ENCODE measurements at places on chromosomes 4 and X.

DNA sequence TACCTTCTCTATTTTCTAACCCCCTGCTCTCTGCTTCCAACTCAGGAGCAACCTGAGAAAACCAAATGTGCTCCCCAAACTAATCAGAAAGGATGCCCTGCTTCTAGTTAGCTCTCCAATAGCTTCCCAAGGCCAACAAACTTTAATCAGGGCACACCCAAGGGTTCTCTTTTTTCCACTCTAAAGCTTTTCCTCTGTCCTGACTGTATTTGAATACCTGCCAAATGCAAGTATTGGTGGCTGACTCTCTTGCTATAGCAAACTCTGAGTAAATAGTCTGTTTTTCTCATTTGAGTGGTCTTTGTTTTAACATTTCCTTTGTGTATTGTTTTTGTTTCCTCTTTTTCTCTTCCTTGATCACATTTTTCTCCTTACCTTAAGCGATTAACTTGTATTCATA, 52.5 kb downstream of the GBA3 start:
- DNase-seq, result no peak

GRCh38 chr4:185792384-185793115, 19.4 kb downstream of the SORBS2 start:
- DNase-seq, result no peak

- no peak for DNase-seq
Observed at GRCh38 chrX:74535086-74535407, 79.4 kb downstream of the RLIM start.

GRCh38 chr4:13706120-13706519, 78.6 kb upstream of the BOD1L1 start:
- DNase-seq, result no peak

DNA sequence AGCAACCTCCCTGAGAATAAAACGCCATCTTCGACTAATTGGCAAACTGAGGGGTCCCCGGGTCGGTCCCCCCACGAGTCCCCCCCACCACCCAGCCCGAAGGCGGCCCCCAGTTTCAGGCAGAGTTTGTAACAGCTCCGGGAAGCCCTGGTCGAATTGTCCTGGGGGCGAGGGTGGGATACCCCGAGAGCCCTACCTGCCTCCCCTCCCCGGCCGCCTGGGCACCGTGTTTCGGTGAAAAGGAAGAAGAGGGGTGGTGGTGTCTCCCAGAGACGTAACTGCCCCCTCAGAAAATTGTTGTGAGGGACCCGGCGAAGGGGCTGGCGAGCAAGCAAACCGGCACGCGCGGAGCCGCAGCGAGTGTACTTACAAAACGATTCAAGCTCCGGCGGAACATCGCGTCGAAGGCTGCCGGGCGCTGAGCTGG, 1.2 kb downstream of the ATP11C start:
- DNase-seq, result no peak

GRCh38 chr4:132530861-132531260, 618.2 kb upstream of the PCDH10 start:
- DNase-seq, result no peak

GRCh38 chr4:140807491-140808252, 51.5 kb upstream of the TBC1D9 start:
- no peak for DNase-seq

GRCh38 chr4:159298502-159298901, 195.6 kb downstream of the RAPGEF2 start:
- no peak for DNase-seq

GRCh38 chrX:111447298-111447697, 35.3 kb upstream of the DCX start:
- no peak for DNase-seq

DNA sequence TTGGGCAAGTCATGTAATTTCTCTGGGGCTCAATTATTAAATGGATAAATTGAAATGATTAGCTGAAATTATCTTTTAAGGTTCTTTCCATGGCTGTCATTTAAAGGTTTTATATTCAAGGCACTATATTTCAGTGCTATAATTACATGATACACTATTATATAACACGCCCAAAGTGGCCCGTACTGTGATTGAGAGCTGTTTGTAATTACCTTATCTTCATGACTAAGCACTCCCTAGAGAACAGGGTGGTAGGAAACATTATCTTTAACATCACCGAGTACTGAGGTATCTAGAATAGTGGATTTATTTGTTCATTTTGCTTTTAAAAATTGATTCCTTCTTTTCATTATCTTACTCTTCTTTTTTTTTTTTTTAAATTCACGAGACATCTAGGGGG, 79.0 kb downstream of the DIAPH2 start:
- no peak for DNase-seq

- no peak for DNase-seq
Observed at GRCh38 chr4:100935090-100935489, 412.2 kb downstream of the PPP3CA start.

DNA sequence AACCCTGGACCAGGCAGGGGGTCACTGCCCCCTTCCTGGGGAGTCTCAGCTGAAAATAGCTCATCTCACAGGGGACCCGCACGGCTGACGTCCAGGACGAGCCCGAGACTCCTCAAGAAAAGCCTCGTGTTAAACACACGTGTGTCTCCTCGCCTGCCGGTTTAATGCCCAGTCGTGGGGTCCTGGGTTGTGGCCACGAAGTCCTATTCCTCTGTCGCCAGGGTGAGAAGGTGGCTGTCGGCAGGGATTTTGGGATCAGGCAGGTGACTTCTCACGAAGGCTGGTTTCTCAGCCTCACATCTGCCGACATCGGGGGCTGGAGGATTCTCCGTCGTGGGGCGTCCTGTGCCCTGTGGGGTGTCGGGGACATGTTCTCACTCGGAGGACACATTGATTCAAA, 44.3 kb upstream of the PPP2R3B start:
- no peak for DNase-seq
